Activated T-cell treated with anti-CD3 and anti-CD28 coated beads for 24 hours (primary cell): ENCODE measurements at places on chromosomes 11 and 22.

DNA sequence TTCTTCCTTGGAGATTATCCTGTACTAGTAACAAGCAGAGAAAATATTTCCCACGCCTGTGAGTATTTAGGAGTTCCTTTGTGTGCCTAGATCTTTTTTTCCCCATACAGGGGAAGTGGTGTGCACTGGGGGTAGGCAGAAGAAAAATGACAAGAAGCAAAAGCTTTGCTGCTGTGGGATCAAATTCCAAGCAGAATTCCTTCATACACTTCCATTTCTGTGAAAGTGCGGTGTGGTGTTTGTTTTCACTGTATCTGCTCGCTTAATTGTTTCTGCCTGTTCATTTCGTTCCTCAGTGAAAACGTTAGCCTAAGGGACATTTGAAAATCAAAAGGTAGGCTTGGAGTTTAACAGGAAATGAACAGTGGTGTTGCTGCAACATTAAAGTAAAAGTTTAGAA, 47.9 kb downstream of the BLID start:
- no peak for DNase-seq

GRCh38 chr11:61111786-61112517, 9.7 kb downstream of the CD5 start:
- peak; percentile 54 for DNase-seq

GRCh38 chr22:17559188-17559587, 4.1 kb upstream of the SLC25A18 start:
- no peak for DNase-seq

GRCh38 chr11:7826324-7826723, 29.6 kb upstream of the OR5P2 start:
- DNase-seq, result no peak

DNA sequence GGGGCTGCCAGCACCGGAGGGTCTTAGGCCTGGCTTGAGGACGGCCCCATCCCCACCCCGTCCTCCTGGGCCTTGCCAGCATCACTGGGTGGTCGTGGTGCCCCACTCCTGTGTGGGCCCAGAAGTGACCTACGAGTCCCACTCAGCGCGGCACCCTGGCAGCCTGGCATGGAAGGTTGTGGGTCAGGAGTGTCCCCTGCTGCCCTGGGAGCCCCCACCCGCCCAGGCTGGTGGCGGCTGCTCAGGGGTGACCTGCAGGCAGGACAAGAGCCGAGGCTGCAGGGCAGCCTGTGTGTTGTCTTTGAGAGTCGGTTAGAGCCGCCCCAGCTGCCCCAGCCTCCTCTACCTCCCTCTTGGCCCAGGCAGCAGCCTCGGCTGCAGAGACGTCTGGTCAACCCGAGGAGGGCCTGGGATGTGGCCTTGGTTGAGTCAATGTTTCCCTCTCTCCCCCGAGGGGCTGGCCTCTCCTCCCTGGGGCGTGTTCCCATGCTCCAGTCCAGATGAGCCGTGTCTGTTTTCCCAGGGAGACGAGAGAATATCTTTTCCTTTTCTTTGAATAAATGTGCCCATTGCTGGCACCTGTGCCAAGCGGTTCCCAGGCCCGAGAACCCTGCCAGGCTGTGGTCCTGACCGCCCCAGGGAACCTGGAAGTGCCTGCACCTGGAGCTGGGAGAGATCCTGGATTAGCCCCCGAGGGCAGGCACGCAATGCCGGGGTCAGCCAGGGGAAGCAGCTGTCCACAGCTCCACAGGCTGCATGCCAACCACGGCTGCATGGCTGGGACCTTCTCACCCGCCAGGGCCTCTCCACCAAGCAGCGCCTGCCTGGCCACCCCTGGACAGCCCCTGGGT, 35.7 kb upstream of the MUC5AC start:
- no peak for DNase-seq
